ENCODE measurements at places on chromosomes 3 and 15.

DNA sequence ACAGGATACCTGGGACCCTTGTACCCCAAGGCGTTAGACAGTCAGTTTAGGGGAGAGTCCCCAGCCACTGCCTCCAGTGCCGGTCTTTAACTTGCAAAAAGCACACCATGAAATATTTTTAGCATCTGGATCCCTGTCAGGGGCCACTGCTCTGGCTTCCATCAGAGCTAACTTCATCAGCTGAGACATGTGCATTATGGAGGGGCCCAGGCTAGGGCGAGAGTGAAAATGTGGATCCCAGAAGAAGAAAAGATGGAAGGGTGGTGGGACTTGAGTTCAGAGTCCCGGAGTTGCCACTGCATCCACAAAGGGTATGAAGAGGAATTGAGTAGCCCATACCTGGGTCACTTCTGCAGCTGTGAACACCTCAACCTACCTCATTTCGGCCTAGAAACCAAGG lies 23.5 kb upstream of the SPATA12 start:
- no peak for DNase-seq

- DNase-seq, result no peak
Measured at GRCh38 chr3:174332391-174332790, 526.7 kb upstream of the NAALADL2 start.

DNA sequence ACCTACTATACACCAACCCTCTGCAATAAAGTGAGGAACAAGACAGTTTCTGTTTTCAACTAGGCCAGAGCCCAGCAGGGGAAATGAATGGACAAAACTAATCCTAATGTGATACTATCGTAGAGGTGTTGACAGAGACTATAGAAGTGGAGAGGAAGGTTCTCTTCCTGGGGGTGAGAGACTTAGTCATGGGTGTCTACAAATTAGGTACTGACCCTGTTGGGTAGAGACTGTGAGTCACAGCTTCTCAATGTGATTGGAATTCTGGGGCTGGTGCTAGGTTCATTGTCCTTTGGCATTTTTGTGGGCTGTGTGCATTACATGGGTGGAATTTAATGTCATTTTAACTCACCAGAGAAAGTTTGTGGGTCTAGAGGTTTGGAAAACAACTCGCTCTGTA lies 79.3 kb downstream of the ADAMTSL3 start:
- no peak for DNase-seq

DNA sequence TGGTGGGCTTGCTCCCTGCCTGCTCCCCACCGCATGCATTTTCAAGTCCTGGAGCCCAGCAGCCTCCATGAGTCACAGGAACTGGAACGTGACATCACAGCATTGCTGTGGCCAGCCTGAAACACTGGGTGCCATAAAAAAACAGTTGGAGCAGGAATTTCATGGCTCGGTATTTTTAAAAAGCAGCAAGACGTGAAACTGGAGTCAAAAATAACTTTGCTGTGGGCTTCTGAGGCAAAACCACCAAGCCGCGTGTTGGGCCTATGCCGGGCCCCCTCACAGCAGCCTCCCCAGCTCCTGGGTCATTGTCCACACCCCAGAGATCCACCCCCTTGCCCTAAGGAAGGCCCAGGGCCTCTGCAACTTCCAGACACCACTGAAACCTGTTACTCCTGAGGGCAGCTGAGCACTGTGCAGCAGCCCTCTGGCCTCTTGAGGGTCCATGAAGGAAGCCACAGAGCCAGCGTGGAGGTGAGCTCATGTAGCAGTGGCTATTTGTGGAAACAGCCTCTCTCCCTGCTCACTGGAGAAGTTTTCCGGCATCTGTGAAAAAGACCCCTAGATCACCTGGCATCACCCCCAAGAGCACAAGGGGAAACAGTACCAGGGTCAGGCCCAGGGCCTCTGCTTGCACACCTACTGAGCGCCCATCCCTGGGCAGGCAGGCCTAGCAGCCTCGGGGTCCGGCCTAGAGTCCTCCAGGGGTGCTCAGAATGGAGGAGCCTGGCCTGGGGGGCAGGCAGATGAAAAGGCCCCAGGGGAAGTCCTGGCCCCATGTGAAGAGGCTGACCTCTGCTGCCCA lies 34.0 kb upstream of the DUSP7 start:
- DNase-seq, result no peak

DNA sequence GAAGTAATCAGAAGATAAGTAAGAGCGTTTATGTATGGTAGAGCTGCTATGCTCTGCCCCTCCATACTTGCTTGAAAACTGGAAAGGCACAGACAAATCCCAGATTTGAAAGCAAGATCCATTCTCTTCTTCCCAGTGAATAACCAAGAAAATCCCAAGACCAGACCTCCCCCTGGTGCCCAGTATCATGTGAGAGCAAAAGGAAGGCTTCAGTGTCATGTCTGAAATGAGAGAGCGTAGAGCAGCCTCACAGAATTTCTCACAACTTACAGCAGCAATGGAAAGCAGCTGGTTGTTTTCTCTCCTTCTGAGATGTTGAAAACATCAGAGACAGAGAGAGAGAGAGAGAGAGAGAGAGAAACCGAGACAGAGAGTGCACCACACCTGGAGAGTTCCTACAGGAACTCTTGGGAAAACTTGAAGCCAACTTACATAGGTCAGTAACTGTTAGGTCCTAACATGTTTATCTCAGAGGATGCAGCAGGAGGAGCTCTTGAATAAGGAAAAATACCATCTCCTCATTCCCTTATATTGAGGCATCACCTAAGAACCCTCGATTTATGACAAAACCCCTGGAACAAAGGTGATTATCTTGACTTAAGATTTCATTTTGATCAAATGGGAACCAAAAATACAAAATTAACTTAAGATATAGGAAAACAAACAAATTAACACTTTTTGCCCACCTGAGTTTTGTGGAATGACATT lies 273.3 kb downstream of the NSUN3 start:
- DNase-seq, result no peak

- DNase-seq, result no peak
Measured at GRCh38 chr15:29053006-29053405, 167.2 kb downstream of the APBA2 start.

DNA sequence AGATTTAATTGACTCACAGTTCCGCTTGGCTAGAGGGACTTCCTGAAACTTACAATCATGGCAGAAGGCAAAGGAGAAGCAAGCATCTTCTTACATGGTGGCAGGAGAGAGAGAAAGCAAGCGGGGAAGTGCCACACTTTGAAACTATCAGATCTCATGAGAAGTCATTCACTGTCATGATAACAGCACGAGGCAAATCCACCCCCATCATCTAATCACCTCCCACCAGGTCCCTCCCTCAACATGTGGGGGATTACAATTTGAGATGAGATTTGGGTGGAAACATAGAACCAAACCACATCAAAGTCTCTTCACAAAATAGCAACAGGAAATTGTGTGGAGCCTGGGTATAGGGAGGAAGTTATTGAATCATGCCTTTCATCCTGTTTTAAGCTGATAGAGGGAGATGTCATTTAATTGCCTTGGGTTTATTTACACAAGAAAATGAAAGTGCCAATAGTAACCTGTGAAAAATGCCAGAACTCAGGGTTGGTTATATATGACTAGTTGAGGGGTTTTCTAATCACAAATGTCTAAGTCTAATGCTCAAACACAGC lies 624.8 kb upstream of the LMCD1 start:
- DNase-seq, result peak; percentile 10

GRCh38 chr15:57495041-57495440 lies 96.7 kb upstream of the MYZAP start:
- no peak for DNase-seq

- DNase-seq, result no peak
Measured at GRCh38 chr3:100637197-100637631, 27.8 kb downstream of the ADGRG7 start.

- DNase-seq, result no peak
Measured at GRCh38 chr3:31373681-31374080, 159.0 kb upstream of the STT3B start.

- no peak for DNase-seq
Measured at GRCh38 chr3:190210608-190211007, 89.9 kb upstream of the P3H2 start.

DNA sequence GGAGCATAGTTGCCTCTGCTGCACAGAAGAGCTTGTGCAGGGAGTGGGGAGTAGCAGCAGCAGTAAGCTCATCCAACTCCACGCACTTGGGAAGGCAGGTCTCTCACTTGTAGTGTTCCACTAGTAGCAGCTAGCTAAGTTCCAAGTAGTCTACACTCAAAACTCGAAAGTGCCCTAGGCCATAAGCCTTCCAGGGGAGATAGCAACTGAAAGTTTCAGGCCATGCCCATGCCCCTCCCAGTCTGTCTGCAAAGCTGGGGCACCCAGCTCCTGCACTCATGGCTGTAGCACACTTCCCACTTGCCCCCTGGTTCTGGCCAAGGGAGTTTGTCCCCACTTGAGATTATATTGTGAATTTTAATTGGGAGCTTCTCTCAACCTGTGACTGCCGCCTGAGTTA lies 57.5 kb downstream of the MFSD1 start:
- DNase-seq, result no peak

DNA sequence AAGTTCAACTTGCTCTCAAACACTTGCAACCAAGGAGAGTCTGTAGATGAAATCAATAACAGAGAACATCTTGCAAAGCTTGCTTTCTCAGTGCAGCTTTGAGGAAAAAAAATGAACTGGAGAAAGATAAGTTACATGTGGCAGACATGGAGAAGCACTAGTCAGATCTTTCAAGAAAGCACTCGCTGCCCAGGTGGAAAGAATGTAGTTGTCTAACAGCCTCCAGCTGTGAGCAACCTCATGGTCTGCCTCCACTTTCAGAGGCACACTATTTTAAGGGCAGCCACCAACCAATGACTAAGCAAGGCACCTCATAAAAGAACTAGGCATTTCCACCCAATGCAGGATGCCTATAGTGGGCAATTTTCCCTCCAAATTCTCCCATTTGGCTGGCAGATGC lies 125.4 kb upstream of the CPNE4 start:
- DNase-seq, result no peak

DNA sequence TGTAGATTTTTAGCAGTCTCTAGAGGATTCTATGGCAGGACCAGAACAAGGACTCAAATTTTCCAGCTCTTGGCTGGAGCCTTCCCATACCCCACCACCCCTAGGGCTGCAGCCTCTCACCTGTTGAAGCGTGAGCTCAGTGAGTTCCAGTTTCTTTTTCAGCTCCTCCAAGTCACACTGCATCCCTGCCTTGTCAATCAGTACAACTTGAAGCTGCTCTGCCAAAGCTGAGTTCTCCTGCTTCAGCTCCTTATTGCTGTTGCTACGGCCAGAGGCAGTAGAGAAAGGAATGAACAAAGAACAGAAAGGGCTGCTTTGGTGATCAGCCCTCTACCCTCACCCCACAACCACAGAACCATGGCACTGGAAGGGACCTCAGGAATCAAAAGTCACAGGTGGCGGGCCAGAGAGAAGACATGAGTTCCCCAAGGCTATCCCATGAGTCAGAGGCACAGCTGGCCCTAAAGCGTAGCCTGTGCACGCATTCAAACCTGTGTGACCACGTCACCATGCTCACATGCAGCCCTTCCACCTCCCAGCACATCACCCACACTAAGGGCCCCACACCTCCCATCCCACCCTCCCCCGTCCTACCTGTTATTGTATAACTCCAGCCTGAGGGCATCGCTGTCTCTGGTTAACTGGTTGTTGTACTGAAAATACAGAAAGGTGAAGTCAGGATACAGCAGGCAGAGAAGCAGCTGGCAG lies 83.3 kb upstream of the C2CD4B start:
- DNase-seq, result no peak

- DNase-seq, result no peak
Measured at GRCh38 chr3:170080605-170081004, 42.8 kb downstream of the GPR160 start.

GRCh38 chr15:72782274-72783003 lies 1.1 kb downstream of the ADPGK start:
- no peak for DNase-seq

DNA sequence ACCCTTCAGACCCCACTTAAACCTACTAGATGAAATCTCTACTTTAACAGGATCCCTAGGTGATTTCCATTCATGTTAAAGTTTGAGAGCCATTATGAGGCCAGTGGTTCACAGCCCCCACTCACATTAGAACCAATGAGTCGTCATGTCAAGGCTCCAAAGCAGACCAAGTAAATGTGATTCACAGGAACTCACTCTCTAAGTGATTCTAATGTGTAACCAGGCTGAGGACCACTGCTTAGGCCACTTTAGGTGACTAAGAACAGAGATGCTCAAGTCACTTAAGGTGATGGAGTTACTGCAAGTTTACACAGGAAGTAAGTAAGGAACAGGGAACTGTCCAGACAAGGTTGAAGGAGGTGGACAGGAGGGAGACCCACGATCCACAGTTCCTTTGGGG lies 7.7 kb downstream of the GALNT15 start:
- no peak for DNase-seq

GRCh38 chr15:69154684-69155083 lies 5.8 kb upstream of the GLCE start:
- no peak for DNase-seq

GRCh38 chr15:101437209-101437608 lies 52.3 kb downstream of the PCSK6 start:
- DNase-seq, result no peak

GRCh38 chr3:58463181-58463941 lies 28.5 kb upstream of the KCTD6 start:
- DNase-seq, result peak; percentile 55

DNA sequence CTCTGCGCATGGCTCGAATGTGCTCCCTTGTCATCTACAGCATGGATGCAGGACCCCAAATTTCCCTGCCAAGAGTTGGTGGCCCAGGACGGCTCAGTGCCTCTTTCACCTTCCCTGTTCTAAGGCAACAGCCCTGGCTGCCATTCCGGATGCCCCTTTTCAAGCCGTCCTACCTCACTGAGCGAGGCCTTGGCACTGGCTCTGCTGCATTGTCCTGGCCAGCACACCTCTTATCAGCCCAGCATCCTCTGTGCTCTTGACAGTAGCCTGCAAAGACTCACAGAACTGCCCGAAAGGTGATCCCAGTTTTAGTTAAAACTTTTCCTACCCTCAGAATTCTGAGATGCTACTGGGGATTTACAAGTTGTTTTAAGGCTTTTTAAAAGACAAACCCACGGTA lies 122.0 kb downstream of the MECOM start:
- no peak for DNase-seq

DNA sequence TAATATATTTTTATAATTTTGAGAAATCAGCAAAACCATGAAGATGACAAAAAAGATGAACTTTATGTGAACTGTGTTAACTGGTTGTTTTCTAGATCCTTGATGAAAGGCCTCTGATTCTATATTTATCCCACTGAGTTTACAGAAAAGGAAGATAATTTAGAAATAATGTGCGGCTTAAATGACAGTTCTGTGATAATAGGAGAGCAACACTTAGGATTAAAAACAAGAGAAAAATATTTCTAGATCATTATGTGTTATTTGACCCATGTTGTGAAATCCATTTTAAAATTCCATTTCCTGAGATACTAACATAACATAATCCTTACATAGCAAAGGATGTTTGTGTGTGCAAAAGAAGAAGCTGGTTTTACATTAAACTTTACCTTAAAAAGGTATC lies 598.0 kb downstream of the DIPK2A start:
- DNase-seq, result no peak

Measured in activated T-helper 1 cell treated with Interleukin-2 at 50 U/mL for 16 hours (primary cell).